ENCODE measurements at places on chromosomes 3 and 15. TPM values are rescaled to one million over a fixed set of nuclear protein-coding genes. Genes with fewer than 3 reads are reported as not detected.

ATP2B2 gene
- 0.13 TPM for total RNA-seq

PRICKLE2 gene
- total RNA-seq, result 20.2 TPM

CACNA1D gene
- total RNA-seq, result 0.44 TPM

OR5K2 gene
- total RNA-seq, result not detected

FAM81A gene
- 0.25 TPM for total RNA-seq

Measured in aortic smooth muscle cell (primary cell).